Frontal cortex (tissue), 4 donors: ENCODE measurements at places on chromosomes 6 and 20. TPM values are rescaled to one million over a fixed set of nuclear protein-coding genes. Genes with fewer than 3 reads are reported as not detected.

DNA sequence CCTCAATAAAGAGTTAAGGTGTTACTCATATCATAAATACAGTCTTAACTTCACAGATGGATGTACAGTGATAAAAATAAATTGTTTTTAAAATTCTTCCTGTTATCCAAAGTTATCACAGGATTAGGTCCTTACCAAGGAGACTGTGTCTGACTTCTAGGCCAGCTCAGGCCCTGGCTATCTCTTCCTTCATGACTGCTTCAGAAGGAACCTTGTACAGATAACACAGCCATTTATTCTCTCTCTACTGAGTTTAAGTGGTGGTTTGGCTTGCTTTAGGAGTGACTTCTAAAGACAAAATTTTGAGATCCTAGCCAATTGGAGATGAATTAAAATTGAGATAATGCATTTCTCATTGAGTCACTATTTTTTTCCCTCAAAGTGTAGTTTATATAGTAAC, 40.8 kb upstream of the RNF182 start:
- DNase-seq = no peak

DNA sequence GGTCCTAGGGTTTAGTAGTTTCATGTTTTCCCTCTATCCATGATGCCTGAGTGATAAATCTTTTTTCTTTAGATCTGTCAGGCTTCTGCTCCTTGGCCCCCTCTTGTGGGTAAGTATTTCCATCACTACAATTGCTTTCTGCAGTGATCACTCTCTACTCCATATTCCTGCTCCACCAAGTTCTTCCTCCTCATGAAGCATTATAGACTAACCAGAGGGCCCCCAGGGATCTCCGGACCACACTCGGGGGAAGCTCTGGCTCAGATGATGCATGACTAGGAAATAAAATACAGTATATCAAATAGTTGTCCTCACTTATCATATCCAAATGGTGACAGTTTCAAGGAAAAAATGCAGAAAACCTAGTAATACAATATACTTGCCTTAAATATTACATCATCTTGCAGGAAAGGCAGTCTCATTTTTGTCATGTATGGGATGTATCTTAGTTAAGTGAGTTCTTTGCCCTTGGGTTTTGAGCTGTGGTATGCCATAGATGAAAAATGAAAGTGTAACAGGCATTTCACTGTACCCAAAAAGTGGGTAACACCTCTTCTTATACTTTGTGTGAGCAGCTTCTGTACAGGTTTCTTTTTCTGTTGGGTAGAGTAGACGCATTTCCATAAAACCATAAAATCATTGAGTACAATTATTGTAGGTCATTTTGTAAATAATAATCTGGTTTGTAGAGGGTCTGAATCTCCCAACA, 200.9 kb upstream of the EYA4 start:
- no peak for DNase-seq

OVOL2 gene
- 0.41 TPM for total RNA-seq

DNA sequence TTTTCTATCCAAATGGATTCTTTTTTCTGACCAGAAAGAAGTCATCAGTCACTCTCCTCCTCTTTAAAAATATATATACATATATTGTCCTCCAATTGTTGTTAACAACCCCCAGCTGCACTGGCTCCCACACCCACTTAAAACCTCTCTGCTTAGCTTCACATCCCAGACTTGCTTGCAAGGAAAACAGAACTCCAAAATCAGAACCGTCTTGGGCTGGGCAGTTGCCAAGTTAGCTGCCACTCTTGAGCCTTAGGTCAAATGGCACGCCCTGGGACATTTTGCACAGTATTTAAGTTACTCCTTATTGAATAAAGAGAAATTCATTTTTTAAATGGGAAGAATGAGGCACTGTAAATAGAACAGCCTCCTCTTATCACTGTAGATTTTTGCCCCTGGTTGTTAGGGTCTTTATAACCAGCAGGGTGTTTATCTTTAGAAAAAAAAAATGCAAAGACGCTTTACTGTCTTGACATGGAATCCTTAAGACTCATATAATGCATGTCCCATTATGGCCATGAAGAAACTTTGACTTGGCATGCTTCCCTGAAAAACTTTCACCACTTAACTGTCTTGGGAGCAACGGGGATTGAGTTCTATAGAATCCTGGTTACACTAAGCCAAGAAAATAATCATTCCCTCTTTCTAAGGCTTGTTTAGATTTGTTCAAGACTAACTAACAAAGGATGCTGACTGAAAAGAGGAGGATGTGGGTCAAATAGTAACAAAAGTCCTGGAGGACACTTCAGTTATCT, 204.5 kb downstream of the ISM1 start:
- DNase-seq = no peak

GRCh38 chr6:131001945-131002660, 60.9 kb downstream of the EPB41L2 start:
- DNase-seq = no peak
